ENCODE measurements at places on chromosomes 16 and 17.

GRCh38 chr17:1371893-1372590 lies 28.0 kb downstream of the YWHAE start:
- no peak for DNase-seq

DNA sequence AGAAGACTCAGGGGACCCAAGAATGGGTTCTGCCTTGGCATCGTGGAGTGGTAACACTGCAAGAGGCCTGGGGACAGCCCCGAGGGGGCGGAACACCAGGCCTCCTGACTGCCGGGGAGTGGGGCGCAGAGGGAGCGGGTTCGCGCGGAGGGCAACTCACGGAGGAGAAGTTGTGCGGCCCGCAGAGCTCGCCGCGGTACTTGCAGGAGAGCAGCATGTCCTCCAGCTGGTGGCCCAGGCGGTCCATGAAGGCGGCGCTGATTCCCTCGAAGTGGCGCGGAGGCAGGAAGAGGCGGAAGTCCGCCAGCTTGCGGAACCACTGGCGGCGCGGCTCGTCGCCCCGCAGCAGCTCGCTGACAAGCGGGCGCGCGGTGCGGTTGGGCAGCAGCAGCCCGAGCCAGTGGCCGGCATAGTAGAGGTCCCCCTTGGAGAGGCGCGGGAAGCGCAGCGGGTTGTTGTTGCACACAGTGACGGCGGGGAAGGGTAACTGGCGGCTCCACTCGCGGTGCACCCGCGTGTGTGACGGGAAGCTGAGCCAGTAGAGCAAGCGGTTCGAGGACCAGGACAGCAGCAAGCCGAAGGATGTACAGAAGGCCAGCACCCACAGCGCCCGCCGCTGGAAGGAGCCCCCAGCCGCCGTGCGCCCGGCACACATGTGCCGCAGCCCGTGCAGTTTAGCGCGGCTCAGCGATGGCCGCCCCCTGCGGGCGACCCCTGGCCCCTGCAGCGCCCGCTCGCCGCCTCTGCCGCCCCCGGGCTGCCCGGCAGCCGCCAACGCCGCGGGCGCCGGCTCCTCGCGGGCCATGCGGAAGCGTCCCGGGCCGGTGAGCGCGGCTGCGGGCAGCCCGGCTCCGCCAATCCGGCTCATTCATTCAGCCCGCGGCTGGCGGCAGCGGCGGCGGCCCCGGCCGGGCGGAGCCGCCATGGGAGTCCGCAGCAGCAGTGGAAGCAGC lies 1.6 kb downstream of the ASIC2 start:
- DNase-seq, result no peak

DNA sequence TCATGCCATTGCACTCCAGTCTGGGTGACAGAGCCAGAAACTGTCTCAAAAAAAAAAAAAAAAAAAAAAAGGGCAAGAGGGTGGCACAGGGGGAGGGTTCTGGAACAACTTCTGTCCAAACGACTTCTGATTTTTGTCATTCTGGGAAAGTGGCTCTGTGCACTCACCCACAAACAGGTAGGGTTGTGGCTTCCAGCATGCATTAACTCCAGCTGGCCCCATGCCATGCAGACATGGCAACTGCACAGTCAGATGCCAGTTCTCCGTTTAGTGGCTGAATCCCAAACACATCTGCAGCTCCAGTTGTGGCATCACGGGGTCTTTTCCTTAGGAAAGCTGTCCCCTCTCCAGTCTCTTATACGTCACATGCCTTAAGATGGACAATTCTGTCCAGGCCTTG lies 30.3 kb downstream of the B4GALNT2 start:
- DNase-seq, result no peak

DNA sequence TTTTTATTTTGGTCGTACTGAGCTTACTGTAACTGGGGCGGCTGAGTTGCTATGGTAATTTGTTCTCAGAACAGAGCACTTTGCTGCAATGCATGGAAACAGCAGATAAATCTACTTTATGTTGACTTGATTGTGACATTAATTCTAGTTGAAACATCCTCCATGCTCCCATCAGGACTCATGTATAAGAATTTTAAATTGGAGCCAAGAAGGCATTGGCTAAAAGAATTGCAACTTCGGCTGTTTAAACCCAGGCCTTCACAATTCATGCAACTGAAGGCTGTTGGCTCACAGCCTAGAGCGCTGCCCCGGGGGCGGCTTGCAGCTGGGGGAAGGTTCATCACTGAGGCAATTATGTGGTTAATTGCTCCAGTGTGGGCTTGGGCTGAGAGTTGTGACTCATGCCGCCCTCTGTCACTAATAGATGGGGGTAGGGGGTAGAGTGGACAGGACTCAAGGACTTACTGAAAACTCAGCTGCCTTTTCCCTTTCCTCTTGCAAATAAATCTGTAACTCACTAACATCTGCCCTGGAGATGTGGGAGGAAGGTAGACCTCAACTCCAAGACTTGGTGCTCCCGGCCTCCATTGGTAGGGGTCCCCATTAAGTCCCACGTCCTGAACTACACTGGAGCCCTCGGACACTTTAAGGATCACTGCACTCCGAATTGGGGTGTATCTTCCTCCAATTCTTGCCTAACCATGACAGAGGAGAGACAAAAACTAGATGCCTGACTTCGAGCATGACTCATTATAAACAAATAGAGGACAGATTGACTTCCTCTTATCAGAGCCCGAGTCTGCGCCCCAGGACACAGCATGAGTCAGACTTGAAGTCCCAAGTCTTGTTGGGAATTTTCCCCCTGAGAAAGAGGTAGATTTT lies 37.5 kb downstream of the ERCC4 start:
- peak; percentile 84 for DNase-seq

GRCh38 chr17:16129441-16130205 lies 85.7 kb downstream of the NCOR1 start:
- DNase-seq, result no peak

DNA sequence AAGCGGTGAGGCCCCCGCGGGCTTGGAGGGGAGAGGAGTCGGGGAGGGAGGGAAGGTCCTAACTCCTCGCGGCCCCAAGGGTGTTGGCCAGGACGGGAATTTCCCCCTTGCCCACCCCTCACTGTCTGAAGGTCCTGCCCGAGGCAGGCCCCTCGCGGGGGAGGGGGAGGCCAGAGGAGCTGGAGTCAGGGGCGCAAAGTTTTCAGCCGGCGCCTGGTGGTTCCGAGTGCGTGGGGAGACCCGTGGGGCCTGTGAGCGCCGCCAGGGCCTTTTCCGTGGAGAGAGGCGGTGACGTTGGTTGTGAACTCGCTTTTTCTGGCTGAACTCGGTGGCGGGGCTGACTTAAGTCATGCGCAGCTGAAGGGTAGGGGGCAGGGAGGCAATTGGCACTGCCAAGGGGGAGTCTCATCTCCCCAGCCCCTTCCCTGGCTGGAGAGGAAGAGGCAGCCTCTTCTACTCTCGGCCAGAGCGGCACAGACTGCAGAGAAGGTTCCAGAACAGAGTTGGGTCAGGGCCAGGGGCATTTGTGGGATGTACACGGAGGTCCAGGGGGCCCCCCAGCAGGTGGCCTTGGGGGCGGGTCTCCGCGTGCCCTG lies 1.5 kb downstream of the CACNA1H start:
- DNase-seq, result no peak

- DNase-seq, result no peak
These were observed 1.6 kb downstream of the CA10 start for GRCh38 chr17:52156576-52157570.

DNA sequence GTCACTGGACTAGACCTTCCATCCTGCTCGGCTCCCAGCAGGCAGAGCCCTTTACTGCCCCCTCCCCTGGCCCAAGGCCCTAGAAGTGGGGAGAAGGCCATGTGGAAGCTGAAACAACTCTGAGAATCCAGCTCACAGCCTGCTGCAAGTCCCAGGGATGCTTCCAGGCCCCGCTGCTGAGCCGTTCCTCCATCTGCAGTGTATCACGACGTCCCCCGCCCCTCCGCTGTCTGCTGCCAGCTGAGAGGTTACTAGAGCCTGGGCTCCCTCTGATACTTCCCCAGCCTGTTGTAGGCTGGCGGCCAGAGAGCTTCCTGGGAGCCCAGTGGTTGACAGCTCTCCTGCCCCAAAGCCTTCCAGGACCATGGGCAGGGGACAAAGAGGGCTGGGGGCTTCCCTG lies 118.2 kb downstream of the MGAT5B start:
- no peak for DNase-seq

- DNase-seq, result no peak
These were observed 14.4 kb downstream of the SNN start for GRCh38 chr16:11682655-11683096.

- no peak for DNase-seq
These were observed 109.7 kb downstream of the TRIM37 start for GRCh38 chr17:58996968-58997367.

GRCh38 chr17:34398990-34399389 lies 36.0 kb upstream of the CCL1 start:
- DNase-seq, result no peak

DNA sequence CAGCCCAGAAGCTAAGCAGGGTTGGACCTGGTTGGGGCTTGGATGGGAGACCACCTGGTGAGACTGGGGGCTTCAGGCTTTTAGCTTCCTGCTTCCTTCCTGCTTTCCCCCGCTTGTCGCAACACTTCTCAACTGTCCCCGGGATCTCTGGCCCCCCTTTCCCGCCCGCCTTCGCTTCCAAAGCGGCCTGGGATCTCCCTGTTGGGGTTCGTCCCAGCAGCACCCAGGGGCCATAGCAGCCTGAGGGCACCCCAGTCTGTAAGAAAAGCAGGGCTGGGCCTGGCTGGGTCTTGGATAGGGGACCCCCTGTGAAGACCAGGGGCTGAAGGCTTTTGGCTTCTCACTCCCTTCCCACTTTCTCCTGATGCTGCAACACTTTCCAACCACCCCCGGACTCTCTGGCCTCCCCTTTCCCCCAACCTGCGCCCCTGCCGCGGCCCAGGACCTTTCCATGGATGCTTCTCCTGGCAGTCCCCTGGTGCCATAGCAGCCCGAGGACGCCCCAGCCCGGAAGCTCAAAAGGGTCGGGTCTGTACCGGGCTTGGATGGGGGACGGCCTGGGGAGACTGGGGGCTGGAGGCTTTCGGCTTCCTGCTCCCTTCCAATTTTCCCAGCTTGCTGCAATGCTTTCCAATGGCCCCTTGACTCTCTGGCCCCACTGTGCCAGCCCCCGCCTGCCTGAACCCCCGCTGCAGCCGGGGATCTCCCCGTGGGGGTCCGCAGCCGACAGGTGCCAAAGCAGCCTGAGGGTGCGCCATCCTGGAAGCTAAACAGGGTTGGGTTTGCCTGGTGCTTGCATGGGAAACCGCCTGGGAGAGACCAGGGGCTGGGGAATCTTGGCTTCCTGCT lies 2276.2 kb downstream of the TP53TG3F start:
- DNase-seq, result no peak

DNA sequence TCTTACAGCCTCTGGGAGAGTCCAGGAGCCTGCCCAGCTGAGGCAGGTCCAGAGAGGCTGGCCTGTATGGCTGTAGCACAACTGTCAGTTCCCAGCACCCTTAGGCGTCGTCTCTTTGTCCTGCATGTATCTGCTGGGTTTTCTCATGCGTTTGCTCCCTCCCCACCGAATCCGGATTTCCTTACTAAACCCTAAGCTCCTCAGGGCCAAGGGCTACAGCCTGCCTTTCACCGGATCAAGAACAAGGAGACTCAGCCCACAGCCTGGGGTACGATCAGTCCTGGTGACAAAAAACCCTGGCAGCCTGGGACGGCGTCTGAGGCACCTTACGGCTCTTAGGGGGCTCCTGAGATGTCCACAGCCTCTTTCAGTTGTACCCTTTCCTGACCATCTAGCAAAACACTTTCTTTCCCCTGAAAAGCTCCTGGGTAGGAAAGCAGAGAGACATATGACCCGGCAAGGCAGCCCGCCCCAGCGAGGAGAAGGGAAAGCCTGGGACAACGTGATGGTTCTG lies 12.2 kb downstream of the HIC1 start:
- no peak for DNase-seq

- DNase-seq, result no peak
These were observed 1595.0 kb upstream of the GOT2 start for GRCh38 chr16:60329108-60329507.

DNA sequence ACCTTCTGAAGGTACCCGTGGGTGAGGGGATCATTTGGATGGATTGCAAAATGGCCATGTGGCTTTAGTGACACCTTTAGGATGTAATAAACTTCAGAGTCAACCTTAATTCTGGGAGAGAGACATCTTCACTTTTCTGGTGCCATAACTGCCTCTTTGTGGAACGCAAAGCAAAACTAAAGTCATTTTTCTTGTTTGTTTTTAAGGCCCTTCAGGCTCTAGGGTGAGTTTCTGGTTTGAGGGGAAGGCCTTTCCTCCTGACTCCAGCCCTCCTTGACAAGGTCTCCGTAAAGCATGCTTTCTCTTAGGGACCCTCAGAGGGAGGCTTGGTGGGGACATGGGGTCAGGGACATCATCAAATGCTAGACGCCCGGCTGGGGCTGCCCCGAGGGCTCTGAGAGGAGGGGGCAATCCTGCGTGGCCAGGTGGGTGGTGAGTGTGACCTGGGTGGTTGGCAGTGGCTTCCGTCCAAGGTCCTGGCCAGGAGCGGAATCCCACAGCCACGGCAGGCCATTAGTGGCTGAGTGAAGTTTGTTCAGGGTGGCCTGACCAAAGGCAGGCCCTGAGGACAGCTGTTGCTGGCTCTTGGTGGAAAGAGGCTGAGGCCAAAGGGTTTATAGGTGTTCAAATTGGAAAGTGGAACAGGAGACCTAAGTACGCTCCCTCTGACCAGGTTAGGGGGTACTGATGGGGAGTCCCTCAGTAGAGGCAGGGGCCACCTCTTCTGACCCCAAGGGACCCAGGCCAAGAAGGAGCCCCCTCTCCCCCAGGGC lies 112.2 kb downstream of the METRNL start:
- no peak for DNase-seq

GRCh38 chr17:10048629-10049350 lies 143.7 kb upstream of the RCVRN start:
- DNase-seq, result no peak

DNA sequence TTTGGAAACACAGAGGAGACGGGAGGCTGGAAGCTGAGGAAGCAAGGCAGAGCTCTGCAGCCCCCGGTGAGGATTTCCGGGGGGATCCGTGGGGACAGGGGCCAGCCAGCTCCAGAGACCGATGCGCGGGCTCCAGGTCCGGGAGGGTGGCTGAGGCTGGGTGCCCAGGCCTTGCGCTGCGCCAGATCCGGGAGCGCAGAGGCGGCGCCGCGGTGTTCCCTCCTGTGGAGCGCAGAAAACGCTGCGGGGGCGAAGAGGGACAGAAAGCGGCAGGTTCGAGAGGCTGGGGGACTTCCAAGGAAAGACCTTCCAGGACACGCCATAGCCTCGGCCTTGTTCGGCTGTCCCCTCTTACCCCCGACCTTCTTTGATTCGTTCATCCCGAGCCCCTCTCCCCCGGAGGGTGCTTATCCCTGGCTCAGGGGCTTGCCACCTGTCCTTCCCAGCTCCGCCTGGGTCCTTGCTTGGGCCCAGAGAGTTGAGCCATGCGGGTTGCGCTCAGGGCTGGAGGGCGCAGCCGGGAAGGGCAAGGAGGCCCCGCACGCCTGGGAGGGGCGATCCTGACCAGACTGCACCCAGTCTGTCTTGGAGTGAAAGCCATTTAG lies 697 bp upstream of the SHISA9 start:
- no peak for DNase-seq

DNA sequence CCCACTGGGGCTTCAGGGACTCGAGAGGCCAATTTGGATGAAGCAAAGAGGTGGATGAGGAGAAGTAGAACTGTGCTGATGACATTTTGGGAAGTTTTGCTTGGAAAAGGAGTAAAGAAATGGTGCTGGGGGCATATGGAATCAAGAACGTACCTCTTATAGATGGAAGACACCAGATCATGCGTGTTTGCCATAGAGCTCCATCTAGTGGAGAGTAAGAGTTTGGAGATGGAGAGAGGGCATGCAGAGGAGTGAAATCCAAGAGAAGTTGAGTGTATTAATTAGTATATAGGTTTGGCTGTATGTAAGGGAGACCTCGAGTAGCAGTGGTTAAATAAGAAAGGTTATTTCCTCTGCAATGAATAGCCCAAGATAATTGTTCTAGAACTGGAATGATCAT lies 56.0 kb downstream of the SHISA6 start:
- no peak for DNase-seq

- no peak for DNase-seq
These were observed 3.9 kb downstream of the MED9 start for GRCh38 chr17:17480593-17481148.
